ENCODE measurements at places on chromosomes 12 and 14. TPM values are rescaled to one million over a fixed set of nuclear protein-coding genes. Genes with fewer than 3 reads are reported as not detected.

Gene LMNTD1
- 0.44 TPM for total RNA-seq

Gene KCNMB4
- 0.44 TPM for total RNA-seq

Gene LPAR5
- not detected for total RNA-seq

Gene SART3
- total RNA-seq = 65.5 TPM

Gene LBHD2
- not detected for total RNA-seq

Gene CPNE6
- not detected for total RNA-seq

Gene SYT10
- not detected for total RNA-seq

Gene KRT78
- total RNA-seq = not detected

Gene C14orf39
- total RNA-seq = 0.44 TPM

Gene DTX1
- not detected for total RNA-seq

Gene RNASE3
- total RNA-seq = not detected

Gene OAS1
- 0.87 TPM for total RNA-seq

Gene ITGA5
- total RNA-seq = 319 TPM

Gene USP5
- 134 TPM for total RNA-seq

Gene GLI1
- 1.6 TPM for total RNA-seq

Gene KCNC2
- total RNA-seq = not detected

Gene KERA
- not detected for total RNA-seq

Gene OR6C2
- not detected for total RNA-seq

Gene RIPK3
- total RNA-seq = 2.9 TPM

Gene INHBC
- total RNA-seq = not detected

Gene MIPOL1
- total RNA-seq = 13.2 TPM

Gene AICDA
- not detected for total RNA-seq

Gene SERPINA4
- total RNA-seq = not detected

Gene BICDL1
- total RNA-seq = under 0.01 TPM

Gene CD163L1
- total RNA-seq = not detected

Gene RDH16
- 0.15 TPM for total RNA-seq

Gene PAPLN
- total RNA-seq = 12.2 TPM

Gene APOLD1
- 2.6 TPM for total RNA-seq

Gene DIO2
- 16.1 TPM for total RNA-seq

Gene JAG2
- 1.6 TPM for total RNA-seq

Gene NFE2
- 1.2 TPM for total RNA-seq

Gene PDE3A
- total RNA-seq = 2.6 TPM

Gene KRT86
- total RNA-seq = not detected

Gene KRT6C
- total RNA-seq = not detected

Gene TAS2R43
- total RNA-seq = 0.33 TPM

Gene GZMB
- not detected for total RNA-seq

Gene VIPAS39
- total RNA-seq = 38.9 TPM

Gene GRIP1
- total RNA-seq = not detected

Gene OTOGL
- under 0.01 TPM for total RNA-seq

Gene DAO
- not detected for total RNA-seq

Gene MAP1LC3B2
- total RNA-seq = 0.87 TPM

Gene OXA1L
- 75.6 TPM for total RNA-seq

Gene SCNN1A
- not detected for total RNA-seq

Gene VRTN
- not detected for total RNA-seq

Gene NABP2
- total RNA-seq = 27.0 TPM

Gene IFNG-AS1
- total RNA-seq = not detected

Gene KCNK10
- not detected for total RNA-seq

Gene MANSC1
- total RNA-seq = 3.0 TPM

Gene IRAK3
- total RNA-seq = 10.8 TPM

Gene CLEC1B
- not detected for total RNA-seq

Gene GYS2
- not detected for total RNA-seq

Gene TRMT61A
- total RNA-seq = 15.5 TPM

Gene LTB4R
- 0.87 TPM for total RNA-seq

Gene MGP
- 3.5 TPM for total RNA-seq

Gene TMEM119
- total RNA-seq = 611 TPM

Gene BCL2L14
- total RNA-seq = not detected

All from smooth muscle cell of trachea (primary cell).